ENCODE measurements at places on chromosomes 6 and 20. TPM values are rescaled to one million over a fixed set of nuclear protein-coding genes. Genes with fewer than 3 reads are reported as not detected.

DNA sequence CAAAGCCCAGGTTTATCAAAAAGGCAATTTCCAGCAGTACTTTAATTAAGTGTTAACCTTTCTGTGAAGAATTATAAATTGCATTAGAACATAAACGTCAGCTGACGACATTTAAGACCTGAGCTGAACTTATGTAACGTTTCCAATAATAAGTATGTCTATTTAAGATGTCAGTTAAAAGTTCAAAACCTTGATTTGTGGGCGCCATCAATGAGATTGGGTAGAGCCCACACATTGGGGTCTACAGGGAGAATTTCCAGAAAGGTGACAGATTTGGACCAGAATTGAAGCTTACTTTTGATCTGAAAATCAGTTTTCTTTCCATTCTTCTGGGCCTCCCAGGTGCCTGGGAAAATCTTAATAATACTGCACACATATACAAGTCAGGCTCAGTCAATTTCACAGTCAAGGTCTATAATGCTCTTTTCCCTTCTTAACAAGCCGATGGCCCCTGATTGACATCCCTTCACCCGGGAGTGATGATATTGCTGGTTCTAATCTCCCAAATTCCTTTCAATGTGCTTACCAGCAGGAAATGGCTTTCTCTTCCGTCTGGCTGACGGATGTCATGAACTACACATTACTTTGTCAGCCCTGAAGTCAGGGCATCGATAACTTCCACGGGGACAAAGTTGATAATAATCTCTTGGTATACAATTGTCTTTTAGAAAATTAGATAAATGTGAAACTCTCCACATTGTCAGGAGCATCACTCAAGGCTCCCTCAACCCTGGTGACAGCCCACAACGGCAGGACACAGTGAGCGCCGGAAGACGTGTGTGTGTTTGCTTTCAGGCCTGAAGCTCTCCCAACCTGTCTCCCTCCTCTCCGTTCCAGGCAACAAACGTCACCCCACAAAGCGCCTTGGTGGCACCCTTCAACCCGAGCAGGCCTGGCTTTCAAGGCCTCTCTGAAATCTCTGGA lies 396.5 kb upstream of the CNR1 start:
- H3K4me1 ChIP-seq, result no peaks in the 10 kb centered on the region
- no peaks in the 10 kb centered on the region for H3K36me3 ChIP-seq
- H3K27me3 ChIP-seq, result no peaks in the 10 kb centered on the region
- H3K27ac ChIP-seq, result no peak overlapping the region

GRCh38 chr6:161265554-161265953 lies 8.3 kb downstream of the AGPAT4 start:
- H3K27me3 ChIP-seq, result no peaks in the 10 kb centered on the region
- no peaks in the 10 kb centered on the region for H3K36me3 ChIP-seq
- H3K4me1 ChIP-seq, result no peaks in the 10 kb centered on the region
- H3K27ac ChIP-seq, result no peak overlapping the region

ZSWIM3 gene
- 4.0 TPM for total RNA-seq

DOK5 gene
- total RNA-seq, result 0.69 TPM

DNA sequence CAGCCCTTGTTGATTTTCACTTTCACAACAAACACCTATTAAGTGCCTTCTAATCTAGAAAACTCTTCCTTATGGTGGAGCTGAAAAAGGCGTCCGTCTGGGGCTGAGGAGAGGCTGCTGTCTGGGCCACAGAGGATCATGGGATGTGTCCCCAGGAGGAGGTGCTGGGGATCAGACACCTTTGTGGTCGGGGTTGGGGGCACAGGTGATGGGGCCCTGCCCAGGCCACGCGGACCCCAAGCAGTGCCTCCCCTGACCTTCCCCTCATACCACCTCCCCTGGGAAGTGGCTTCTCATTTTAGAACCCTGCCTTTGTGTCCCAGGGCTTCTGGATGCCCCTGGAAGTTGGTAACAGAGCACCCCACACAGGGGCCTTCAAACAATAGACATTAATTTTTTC lies 41.1 kb downstream of the SUN5 start:
- H3K27ac ChIP-seq, result no peak overlapping the region
- DNase-seq, result no peak
- H3K4me3 ChIP-seq, result no peak overlapping the region
- no peaks in the 10 kb centered on the region for H3K36me3 ChIP-seq
- no peaks in the 10 kb centered on the region for H3K4me1 ChIP-seq

DNA sequence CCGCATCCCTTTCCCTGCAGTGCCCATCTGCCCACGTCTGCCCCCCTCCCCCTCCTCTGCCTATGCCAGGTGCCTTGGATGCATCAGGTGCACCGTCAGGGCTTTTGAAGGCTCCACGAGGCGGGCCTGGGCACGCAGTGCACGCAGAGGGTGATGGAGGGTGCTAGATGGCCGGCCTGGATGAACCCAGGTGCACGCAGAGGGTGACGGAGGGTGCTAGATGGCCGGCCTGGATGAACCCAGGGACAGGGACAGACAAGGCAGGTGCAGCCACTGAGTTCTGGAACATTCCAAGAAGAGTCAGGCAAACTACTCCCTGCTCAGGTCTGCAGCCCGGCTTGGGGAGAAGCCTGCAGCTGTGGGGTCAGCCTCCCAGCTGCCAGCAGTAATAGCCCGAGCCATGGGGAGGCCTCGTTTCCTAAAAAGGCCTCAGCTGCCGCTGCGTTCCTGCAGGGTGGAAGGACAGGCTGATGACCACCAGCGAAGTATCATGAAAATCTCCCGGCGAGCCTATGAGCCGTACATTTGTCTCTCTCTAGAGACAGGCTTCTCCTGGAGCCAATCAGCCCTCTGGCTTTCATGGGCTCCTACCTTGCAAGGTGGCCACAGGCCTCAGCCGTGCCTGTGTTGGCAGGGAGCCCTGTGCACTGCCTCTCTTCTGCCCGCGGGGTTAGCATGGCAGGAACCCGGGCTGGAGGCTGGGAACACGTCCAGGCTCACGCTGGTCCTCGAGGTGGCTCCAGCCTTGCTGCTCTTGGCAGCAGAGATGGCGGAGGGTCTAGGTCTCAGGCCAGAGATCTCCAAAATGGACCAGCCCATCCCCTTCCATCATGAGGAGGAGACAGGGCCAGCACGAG lies 29.6 kb downstream of the NTSR1 start:
- H3K4me3 ChIP-seq, result no peak overlapping the region
- H3K36me3 ChIP-seq, result no peaks in the 10 kb centered on the region

- H3K4me1 ChIP-seq, result no peaks in the 10 kb centered on the region
- H3K27ac ChIP-seq, result no peak overlapping the region
- no peaks in the 10 kb centered on the region for H3K36me3 ChIP-seq
Measured at GRCh38 chr6:139863964-139864363, 489.5 kb upstream of the CITED2 start.

ZNF343 gene
- total RNA-seq, result 8.3 TPM

LY6G6F gene
- not detected for total RNA-seq

DNA sequence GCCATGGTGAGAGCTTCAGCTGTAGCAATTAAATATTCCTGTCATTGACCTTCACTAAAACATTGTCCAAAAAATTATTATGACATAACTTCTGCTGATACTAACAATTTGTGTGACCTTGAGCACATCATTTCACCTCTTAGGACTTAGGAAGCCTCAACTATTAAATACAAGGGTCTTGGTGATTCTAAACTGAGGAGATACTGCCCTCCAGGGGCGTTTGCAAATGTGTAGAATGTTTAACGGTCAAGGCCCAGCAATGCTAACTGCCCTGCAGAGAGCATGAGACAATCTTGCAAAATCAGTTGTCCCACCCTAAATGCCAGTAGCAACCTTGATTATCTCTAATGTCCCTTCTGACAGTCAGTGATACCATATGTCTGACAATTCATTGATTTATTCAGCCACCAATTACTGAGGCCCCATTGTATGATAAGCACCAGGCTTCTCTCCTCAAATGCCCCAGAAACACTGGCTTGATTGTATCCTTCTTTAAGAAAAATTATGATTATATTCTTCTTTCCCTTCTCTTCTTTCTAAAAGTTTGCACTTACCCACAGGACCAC lies 284.1 kb upstream of the PLN start:
- no peak overlapping the region for H3K4me3 ChIP-seq
- no peak for DNase-seq
- no peaks in the 10 kb centered on the region for H3K27me3 ChIP-seq
- no peaks in the 10 kb centered on the region for H3K36me3 ChIP-seq

- H3K27me3 ChIP-seq, result no peaks in the 10 kb centered on the region
- peak overlapping the region; percentile 63 for H3K27ac ChIP-seq
- no peak for DNase-seq
- no peaks in the 10 kb centered on the region for H3K4me1 ChIP-seq
Measured at GRCh38 chr20:18254615-18255014, 33.7 kb upstream of the ZNF133 start.
